ENCODE measurements at places on chromosomes 2 and 18.

- no peak for DNase-seq
Measured at GRCh38 chr18:58813561-58814225, 51.0 kb upstream of the ZNF532 start.

- no peak for DNase-seq
Measured at GRCh38 chr2:174503161-174503809, 16.5 kb upstream of the GPR155 start.

GRCh38 chr2:124281541-124281940 lies 256.5 kb downstream of the CNTNAP5 start:
- no peak for DNase-seq

GRCh38 chr2:69597843-69598610 lies 45.5 kb downstream of the AAK1 start:
- no peak for DNase-seq

GRCh38 chr2:162198239-162198638 lies 45.0 kb downstream of the FAP start:
- no peak for DNase-seq

DNA sequence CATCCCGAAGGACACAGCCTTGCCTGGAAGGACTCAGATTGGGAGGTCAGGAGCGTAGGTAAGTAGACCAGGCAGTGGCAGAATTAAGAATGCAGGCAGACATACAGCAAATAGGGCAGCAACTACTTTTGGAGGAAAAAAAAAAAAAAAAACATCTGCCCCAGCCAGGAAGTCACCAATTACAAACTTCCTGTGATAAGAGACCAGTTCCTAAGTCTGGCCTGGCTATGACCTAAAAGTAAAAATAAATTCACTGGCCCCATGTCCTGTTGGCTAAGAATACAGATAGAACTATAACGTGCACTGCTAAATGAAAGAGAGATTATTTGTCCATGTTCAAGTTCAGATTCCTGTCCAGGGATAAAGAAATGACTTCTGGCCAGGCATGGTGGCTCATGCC lies 45.2 kb upstream of the NOSTRIN start:
- no peak for DNase-seq

- no peak for DNase-seq
Measured at GRCh38 chr18:6854811-6855210, 125.3 kb downstream of the ARHGAP28 start.

GRCh38 chr2:42931818-42932195 lies 139.4 kb upstream of the HAAO start:
- no peak for DNase-seq

DNA sequence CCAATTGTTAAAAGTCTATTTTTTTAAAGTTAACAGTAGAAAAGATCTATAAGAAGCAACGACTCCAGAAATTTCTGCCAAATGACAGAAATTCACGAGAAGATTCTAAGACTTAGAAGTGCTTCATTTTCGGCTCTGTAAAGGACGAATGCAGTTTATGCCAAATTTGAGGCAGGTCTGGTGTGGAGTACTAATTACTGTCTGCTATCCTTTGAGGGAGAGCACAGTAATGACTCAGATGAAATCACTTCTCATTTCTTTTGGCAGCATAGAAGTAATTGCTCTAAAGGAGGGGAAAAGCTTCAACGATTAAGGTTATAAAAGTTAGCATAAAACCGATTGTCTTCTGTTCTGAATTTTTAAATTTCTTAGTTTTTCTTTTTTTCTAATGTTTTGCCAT lies 11.4 kb downstream of the G6PC2 start:
- DNase-seq = no peak

DNA sequence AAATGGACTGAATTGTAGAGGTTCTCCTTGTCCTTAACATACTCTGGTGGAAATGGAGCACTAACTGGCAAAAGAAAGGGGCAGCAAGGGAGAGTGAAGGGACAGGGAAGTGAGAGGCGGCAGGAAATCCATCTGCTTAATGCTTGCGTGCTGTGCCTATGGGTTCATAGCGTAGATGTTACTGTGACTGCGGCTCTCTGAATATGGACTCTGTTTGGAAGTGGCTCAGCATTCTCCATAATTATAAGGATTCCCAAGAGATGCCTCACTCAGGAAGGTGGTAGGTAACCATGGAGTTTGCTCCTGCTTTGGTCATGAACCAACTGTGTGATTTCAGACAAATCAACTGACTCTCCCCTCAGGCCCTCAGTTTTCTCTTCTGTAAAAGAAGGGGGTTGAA lies 50.0 kb downstream of the MYO3B start:
- no peak for DNase-seq

DNA sequence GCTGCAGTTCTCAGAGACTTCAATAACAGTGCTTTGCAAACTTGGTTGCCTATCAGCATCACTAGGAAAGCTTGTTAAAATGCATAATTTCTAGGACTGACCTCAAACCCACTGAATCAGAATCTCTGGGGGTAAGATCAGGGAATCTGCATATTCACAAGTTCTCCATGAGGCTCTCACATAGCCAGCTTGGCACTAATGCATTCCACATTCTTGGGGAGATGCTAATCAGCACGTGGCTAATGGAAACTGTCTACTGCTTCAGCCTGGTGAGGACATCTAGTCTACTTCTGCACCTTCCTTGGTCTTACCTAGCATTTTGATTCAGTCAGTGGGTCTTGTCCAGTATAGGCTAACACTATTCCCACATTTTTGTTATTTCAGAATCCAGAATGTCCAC lies 56.3 kb downstream of the RBKS start:
- DNase-seq = peak; percentile 29

DNA sequence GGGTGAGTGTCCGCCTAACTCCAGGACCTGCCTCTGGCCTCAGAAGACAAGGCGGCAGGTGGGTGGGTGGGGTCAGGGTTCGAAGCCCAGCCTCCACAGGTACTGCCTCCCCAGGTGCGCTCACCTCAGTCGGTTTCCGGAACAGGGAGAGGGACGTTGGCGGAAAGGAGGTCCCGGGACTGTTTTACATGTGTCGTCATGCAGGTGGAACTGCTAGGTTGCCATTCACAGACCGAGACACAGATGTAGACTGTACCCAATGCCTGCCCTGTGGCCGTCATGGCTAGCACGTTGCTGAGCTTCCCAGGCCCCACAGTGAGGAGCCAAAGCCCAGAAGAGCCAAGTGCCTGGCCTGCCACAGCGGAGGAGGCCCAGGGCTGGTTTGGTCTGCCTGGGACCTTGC lies 284.0 kb upstream of the HS6ST1 start:
- DNase-seq = no peak

DNA sequence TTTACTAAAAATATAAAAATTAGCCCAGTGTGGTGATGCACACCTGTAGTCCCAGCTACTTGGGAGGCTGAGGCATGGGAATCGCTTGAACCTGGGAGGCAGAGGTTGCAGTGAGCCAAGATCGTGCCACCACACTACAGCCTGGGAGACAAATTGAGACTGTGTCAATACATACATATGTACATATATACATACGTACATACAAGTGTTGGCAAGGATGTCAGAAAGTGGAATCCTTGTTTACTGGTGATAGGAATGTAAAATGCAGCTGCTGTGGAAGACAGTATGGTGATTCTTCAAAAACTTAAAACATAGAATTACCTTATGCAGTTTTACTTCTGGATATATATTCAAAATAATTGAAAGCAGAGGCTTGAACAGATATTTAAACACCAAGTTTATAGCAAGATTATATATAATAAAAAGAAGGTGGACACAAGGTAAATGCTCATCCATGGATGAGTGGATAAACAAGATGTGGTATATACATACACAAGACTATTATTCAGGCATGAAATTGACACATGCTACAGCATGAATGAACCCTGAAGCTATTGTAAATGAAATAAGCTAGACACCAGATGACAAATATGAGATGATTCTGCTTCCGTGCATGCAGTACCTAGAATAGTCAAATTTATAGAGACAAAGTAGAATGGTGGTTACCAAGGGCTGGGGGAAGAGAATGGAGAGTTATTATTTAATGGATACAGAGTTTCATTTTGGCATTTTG lies 43.2 kb downstream of the CCDC138 start:
- DNase-seq = no peak

DNA sequence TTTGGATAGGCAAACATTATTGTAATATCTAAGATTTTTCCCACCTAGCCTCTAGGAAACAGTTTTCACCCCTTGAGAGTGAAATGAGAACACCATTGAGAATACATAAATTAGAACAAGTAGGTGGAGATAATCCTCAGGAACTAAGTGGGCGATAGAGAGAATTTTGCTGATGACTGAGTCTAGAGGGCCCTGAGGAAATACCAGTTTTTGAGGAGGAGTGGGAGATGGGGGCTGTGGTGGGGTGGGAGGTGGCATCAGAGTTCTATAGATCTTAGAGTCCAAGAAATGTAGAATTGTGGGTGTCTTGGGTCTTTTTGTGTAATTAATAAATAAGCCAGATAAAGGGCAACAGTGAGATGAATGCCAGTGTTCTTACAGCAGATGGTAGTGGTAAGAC lies 11.8 kb downstream of the NCAPH start:
- DNase-seq = no peak

GRCh38 chr18:70058916-70059315 lies 111.2 kb upstream of the CD226 start:
- DNase-seq = no peak

- no peak for DNase-seq
Measured at GRCh38 chr18:57670046-57670445, 48.4 kb upstream of the NARS1 start.

DNA sequence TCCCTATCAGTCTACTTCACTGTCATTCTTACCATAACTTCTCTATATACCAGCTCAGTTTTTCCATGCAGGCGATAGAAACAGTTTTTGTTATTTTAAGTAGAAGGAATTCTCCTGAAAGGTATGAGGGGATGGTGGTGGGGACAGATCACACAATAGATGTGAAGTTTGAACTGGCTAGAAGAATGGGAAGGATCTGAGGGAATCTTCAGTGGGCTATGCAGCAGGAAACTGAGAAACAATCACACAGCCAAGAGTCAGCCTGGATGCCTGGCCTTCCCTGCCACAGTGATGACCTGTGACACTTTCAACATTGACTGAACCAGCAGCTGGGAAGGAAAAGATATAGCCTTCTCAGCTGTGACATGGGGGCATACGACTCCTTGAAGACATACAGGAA lies 329.1 kb upstream of the GULP1 start:
- no peak for DNase-seq

- DNase-seq = no peak
Measured at GRCh38 chr2:1588051-1588977, 156.0 kb downstream of the PXDN start.

DNA sequence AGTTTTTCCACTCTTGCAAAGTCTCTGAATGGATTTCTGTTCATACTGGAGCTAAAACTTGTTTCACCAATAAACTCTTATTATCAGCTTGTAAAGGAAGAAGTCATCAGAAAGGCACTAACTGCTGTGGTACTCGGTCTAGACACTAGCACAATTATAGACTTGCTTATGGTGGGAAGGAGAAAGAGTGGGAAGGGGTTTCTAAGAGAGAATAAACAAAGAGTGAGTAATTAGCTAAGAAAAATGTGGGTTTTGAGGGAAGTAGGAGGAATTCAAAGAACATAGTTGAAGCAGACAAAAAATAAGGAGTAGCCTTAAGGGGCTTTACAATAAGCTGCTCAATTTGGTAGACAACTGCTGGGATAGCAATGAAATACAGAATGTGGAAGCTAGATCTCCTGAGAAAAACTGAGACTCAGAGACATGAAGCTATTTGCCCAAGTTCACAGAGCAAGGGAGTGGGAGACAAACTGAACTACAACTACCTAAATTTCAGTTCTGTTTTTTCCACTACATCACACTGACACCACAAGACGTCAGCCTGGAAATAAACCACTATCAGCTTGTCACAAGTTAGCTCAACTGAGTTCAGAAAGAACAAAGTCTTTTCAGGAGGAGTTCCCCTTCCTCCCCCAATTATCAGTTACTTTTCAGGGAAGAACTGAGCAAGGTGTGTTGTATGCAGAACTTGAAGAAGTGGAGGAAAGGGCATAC lies 59.7 kb downstream of the MAP4K3 start:
- no peak for DNase-seq

DNA sequence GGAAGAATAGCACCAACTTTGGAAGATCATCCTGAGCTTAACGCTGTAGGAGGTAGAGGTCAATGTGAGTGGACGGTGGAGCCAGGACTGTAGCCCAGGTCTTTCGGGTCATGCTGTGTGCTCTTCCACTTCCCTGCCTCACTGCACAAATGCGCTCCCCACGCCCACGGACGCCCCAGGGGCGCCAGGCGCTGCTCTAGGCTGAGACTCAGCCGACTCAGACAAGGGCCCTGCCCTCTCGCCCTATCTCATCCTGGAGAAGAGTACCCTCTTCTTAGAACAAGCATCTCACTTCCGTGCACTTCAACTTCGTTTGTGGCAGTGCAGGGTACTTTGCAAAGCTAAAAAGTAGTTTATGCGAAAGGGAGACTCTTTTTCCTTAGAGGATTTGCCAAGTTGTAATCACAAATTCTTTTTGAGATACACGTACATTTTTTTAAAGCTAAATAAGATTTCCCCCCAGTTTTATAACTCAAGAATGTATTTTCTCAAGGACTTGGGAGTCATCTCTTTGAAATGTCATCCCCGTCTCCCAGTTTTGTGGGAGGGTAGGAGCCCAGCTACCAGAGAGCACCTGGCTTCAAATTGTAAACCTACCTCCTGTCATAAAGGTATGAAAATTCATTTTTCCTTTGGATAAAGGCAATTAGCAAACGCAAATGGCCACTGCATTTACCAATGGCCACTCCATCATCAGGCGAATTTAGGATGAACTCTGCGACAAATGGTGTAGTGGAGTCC lies 1.2 kb upstream of the PRELID3A start:
- no peak for DNase-seq

DNA sequence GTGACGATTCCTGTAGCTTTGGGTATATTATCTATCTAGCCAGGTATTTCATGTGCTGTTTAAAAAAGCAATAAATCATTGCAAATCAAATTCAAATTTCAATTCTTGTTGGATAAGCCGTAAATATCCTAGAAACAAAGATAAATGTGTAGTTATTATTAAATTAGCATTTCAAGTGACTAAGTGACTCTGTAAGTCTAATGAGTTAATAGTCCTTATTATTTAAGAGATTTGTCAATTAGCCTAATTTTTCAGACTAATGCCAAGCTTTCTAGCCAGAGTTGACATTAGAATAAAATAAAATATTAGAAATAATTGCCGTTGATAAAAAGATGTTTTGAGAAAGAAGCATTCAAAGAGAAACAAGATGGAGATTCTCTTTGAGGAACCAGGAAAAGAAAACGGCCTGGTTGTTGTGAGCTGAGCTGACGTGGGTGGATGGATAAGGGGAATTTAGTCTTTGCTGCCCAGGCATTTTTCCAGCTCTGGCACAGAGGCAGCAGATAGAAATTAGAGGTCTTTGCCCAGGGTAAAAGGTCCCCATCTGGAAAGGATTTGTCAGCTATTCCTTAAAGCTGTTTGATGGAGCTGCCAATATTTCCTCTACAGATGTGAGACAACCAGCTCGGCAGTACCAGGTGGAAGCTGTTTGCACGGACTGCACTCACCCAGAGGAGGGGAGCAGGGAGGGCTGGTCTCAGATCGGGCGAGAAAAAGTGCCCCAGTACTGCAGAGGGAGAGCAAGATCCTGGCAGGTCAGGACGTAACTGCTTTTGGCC lies 117.3 kb upstream of the SEC11C start:
- peak; percentile 60 for DNase-seq

DNA sequence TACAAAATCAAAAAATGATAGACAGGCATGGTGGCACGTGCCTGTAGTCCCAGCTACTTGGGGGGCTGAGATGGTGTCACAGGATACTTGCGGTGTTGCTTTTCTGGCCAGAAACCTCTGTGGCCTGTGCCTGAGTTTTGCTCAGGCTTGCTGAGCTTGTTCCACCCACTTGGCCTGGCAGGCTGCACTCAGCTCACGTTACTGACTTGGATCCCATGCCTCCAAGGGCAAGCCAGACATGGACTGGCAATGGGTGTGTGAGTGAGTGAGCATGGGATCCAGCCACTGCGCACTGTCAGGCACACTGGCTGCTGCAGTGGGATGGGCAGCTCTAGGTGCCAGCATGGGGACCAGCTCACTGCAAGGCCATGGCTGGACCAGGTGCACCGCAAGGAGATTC lies 67.9 kb downstream of the NCAPH start:
- no peak for DNase-seq

All from ACHN (cell line).